Chondrocyte (in vitro differentiated cells): ENCODE measurements at places on chromosomes 12 and 14.

- DNase-seq = no peak
Measured at GRCh38 chr14:59869381-59870255, 958 bp downstream of the RTN1 start.

DNA sequence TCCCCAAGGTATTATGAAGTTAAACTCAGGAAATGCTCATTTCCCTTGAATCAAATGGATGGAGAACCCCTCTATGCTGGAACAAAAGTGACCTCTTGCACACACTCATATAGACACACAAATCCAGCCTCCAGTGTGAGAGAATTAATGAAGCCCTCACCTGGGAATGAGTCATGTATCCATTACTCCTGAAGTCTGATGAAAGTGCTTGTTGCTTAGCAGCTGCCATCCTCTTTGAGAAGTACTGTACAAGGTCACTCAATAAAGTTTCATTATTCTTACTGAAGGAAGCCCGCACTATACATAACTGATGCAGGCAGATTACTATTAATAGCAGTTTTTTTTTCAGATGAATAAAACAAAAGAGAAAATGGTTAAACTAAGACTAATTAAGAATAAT lies 102.3 kb downstream of the RERG start:
- no peak for DNase-seq

DNA sequence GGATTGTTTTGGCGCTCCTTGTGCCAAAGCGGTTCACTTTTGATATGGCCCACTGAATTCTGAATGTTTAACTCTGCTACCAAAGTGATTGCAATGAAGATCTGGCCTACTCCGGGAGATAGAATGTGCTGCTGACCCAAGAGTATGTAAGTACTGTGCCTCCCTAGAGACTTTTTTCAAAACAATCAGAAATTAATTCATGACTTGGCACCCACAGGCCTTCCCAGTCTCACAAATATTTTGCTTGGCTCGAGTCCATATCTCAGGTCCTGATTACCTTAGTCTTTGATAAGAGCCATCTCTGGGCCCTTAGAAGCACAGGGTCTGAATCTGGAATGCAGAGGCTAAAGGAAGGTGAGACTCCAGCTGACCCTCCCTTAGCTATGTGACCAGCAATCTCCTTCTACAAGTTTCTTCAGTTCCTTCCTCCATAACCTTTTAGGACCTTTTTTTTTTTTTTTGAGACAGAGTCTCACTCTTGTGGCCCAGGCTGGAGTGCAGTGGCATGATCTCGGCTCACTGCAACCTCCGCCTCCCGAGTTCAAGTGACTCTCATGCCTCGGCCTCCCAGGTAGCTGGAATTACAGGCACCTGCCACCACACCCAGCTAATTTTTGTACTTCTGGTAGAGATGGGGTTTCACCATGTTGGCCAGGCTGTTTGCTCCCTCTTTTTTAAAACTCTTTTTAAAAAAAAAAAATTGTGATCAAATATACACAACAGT lies 49.5 kb upstream of the METAP2 start:
- DNase-seq = no peak

- no peak for DNase-seq
Measured at GRCh38 chr12:42673535-42673934, 84.0 kb upstream of the PRICKLE1 start.

- DNase-seq = no peak
Measured at GRCh38 chr12:16163901-16164300, 113.6 kb downstream of the SLC15A5 start.

DNA sequence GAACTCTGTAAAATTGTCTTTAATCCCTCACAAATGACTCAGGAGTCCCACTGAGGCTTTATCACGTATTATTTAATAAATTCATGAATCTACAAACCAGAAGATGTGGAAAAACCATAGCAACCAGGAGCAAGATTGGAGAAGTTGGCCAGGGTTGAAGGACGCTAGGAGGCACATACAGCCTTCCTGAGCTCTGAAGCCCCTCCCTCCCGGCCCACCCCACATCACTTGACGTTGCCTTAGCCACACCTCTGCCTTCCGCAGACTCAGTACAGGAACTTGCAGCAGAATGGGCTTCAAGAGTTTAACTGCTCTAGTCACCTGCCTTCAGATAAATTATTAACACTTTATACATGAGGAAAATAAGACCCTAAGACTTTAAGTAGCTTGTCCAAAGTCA lies 33.9 kb downstream of the SLC35F4 start:
- DNase-seq = no peak
